ENCODE measurements at places on chromosomes 1 and 21.
A peak's percentile ranks its signal among the peaks of the same experiment; 100 is the strongest.

DNA sequence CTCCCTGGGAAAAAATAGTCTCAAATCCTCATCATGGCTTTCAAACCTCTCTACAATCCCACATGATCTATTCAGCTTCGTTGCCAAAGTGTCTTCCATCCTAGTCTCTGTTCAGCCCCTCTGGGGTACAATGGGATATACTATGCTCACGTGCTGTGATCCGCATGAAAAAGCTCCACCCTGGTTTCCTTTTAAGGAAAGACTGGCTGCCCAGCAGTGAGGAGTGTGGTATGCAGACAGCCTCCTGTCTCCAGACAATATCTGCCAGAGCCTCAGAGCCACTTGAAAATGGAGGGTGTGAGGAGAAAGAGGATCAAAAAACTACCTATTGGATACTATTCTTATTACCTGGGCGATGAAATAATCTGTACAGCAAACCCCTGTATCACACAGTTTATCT, 194.5 kb downstream of the LHX8 start:
- DNase-seq = no peak

GRCh38 chr1:84972377-84972987, 24.4 kb downstream of the MCOLN2 start:
- DNase-seq = peak; percentile 38

- DNase-seq = no peak
These were observed 12.1 kb downstream of the TTC34 start for GRCh38 chr1:2789164-2789985.

DNA sequence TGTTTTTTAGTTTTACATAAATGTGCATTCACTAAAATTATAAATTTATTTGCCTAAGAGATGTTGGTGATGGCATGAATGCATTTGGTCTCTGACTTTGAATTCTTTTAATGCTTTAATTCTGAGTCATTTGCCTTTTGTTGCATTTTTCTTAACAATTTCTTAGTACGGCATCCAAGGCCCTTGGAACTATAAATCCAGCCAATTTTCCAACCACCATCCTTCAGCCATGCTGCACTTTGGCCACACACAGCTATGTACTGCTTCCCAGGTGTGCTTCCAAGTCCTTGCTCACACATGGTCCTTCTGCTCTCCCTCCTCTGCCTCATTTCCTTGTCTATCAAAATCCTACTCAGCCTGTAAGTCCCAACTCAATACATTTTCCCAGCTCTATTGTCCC, 161.0 kb downstream of the DHRS3 start:
- DNase-seq = no peak

DNA sequence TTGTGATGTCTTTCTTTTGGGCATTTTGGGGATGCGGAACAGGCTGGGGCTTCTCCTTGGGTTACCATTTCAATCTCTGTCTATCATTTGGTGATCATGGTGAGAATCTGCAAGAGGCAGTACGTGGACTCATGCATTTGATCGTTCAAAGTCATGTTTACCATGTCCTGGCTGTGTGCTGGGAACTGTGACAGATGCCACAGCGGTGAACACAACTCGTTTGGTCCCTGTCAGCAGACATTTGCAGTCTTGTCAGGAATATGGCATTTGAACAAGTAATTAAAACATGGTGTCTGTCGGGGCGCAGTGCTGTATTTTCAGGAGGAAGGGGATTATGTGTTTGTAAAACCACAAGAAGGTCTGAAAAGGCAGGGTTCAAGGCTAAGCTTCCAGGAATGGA, 103.3 kb upstream of the IGSF21 start:
- no peak for DNase-seq

DNA sequence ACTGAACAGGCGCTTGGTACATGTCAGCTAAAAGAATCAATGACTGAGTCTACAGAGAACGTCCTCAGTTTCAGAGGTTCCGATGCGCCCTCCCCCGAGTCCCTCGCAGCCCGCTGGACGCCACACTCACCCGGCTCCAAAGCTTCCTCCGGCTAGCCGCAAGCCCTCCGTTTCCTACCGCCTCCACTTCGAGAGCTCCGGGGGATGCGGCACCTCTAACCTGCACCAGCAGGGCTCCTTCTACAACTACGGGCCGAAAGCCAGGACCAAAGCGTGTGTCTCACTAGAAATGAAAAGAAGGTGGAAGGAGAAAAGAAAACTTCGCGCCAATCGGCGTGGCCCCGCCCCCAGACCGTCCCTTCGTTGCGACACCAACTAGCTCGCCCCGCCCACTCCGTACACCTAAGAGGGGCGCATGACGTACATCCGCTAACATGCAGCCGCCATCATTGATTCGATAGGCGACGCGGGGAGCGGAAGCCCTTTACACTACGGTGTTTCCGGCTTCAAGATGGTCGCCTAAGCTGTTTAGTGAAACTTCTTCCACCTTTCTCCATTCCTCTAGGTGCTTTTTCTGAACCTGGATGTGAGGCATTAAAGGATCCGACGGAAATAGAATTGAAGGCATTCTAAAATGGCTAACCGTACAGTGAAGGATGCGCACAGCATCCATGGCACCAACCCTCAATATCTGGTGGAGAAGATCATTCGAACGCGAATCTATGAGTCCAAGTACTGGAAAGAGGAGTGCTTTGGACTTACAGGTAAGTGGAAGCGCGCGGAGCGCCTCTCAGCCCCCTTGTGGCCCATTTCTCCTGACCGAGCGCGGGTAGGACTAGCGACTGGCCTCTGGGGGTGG, at the start of the genes ORC1 and PRPF38A:
TSS of gene ORC1 (minus strand) at position 308 of the 859 bp plus-strand sequence. CDS start 2,200 bp downstream, outside the sequence.
TSS of gene PRPF38A (plus strand) at position 487 of the 859 bp plus-strand sequence. CDS start at position 635, 148 bp downstream.
- peak; percentile 97 for DNase-seq

DNA sequence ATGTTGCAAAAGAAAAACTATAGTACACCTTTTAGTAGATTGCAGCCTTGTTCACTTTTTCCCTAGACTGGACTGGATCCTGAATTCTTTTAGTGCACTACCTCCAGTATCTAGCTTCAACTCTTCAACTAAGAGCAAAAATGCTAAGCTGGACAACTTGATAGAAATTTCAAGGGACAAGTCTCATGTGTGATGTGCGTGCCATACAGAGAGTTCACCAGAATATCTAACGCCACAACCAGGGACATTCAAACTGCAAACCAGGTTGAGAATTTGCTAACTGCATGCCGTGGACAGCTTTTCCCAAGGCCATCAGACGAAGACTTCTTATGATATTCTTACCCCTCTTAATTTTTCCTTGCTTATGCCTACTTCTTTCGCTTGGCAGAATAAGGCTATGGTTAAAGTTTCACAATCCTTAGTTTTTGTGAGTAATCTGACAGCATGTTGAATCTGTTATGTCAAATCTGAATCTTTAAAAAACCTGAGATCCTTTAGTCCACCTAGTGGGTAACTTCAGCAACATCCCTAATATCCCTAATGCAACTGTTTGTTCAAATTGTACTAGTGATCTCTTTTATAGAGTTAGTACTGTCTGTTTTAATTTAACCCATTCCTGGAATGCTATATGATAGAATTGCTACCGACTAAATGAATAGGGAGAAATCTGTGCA, 66.4 kb downstream of the DDAH1 start:
- DNase-seq = no peak

GRCh38 chr1:230495891-230496385, 69.8 kb upstream of the PGBD5 start:
- DNase-seq = peak; percentile 53

DNA sequence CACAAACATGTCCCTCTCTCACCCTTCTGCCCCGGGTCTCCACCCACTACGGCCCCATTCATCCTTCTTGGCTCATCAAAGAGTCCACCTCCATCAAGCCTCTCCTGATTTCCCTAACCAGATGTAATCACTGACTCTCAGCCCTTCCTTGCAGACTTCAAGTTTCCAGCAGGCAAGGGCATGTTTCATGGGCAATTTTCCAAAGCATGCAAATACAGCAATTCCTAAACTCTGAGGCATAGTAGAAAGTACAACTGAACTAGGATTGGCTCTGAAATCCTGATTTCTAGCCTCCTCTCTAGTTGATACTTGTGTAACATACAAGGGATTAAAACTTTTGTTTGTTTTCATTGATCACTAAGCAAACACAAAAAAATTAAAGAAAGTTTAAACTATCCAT, 109.1 kb upstream of the GADD45A start:
- no peak for DNase-seq

GRCh38 chr1:72432645-72433267, 150.4 kb upstream of the NEGR1 start:
- no peak for DNase-seq
